ENCODE measurements at places on chromosomes 1 and 21.
A peak's percentile ranks its signal among the peaks of the same experiment; 100 is the strongest.

- no peaks in the 10 kb centered on the region for H3K27me3 ChIP-seq
- peaks cover 60% of the 10 kb centered on the region for H3K4me1 ChIP-seq
- no peak for DNase-seq
- H3K4me3 ChIP-seq: peak overlapping the region; percentile 81
- peaks cover 7% of the 10 kb centered on the region for H3K36me3 ChIP-seq
Measured at GRCh38 chr1:150973258-150973835, 1.3 kb downstream of the CERS2 start.

DNA sequence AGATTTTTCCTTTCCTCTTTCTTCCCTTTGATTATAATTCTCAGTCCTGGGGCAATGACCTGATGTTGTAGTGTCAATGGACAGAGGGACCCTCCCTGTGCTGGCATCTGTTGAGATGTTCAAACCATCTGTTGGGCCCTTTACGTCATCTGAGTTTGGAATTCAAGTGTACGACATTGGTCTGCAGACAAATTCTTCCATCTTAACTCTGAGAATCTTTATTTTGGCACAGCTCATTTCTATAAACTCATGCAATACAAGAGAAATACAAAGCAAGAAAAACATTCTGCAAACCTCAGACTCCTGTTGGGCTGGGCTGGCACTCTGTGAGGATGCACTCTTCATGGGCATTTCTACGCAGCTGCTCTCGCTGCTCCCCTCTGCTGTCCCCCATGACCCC, 54.2 kb downstream of the IFI44 start:
- H3K27me3 ChIP-seq: no peaks in the 10 kb centered on the region
- H3K36me3 ChIP-seq: no peaks in the 10 kb centered on the region
- no peak for DNase-seq
- H3K4me3 ChIP-seq: no peak overlapping the region

- H3K27ac ChIP-seq: no peak overlapping the region
- no peaks in the 10 kb centered on the region for H3K4me1 ChIP-seq
- DNase-seq: no peak
- no peak overlapping the region for H3K4me3 ChIP-seq
- no peaks in the 10 kb centered on the region for H3K36me3 ChIP-seq
Measured at GRCh38 chr1:221839782-221840395, 98.0 kb upstream of the DUSP10 start.

GRCh38 chr1:48196237-48196636, 26.3 kb upstream of the SLC5A9 start:
- DNase-seq: no peak
- no peaks in the 10 kb centered on the region for H3K36me3 ChIP-seq
- no peak overlapping the region for H3K4me3 ChIP-seq
- H3K27me3 ChIP-seq: 0 out of 2 replicates have a peak, but pooled peaks cover under 1% of the 10 kb centered on the region

- DNase-seq: no peak
- peak overlapping the region; percentile 93 for H3K27ac ChIP-seq
- no peaks in the 10 kb centered on the region for H3K27me3 ChIP-seq
- no peaks in the 10 kb centered on the region for H3K36me3 ChIP-seq
- peaks cover 26% of the 10 kb centered on the region for H3K4me1 ChIP-seq
Measured at GRCh38 chr1:109776206-109776835, 12.6 kb upstream of the EPS8L3 start.

DNA sequence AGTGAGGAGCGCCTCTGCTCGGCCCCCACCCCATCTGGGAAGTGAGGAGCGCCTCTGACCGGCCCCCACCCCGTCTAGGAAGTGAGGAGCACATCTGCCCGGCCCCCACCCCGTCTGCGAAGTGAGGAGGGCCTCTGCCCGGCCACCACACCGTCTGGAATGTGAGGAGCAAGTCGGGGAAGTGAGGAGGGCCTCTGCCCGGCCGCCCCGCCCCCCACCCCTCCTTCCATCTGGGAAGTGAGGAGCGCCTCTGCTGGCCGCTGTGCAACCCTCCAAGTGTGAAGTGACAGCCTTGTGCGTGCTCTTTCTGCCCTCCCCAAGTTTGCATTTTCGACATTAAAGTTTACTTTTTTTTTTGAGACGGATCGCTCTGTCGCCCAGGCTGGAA, 5.1 kb upstream of the ZZZ3 start:
- H3K36me3 ChIP-seq: no peaks in the 10 kb centered on the region
- no peak overlapping the region for H3K4me3 ChIP-seq
- no peaks in the 10 kb centered on the region for H3K27me3 ChIP-seq
- no peak overlapping the region for H3K27ac ChIP-seq

DNA sequence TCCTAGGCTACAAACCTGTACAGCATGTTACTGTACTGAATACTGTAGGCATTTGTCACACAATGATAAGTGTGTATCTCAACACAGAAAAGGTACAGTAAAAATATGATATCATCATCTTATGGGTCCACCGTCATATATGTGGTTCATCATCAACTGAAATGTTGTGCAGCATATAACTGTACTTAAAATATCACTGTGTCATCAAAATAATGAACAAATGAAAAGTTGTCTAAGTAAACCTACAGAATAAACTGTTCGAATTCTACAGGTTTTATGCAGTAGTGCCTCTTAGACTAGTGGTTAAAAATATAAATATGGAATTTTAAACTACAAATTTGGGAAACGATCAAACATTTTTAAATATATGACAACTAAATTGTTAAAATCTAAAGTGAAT, 328.8 kb downstream of the KCTD3 start:
- H3K36me3 ChIP-seq: no peaks in the 10 kb centered on the region
- H3K4me1 ChIP-seq: no peaks in the 10 kb centered on the region
- no peaks in the 10 kb centered on the region for H3K27me3 ChIP-seq
- no peak for DNase-seq

GRCh38 chr1:246497331-246497915, 9.7 kb downstream of the SMYD3 start:
- no peaks in the 10 kb centered on the region for H3K27me3 ChIP-seq
- H3K36me3 ChIP-seq: no peaks in the 10 kb centered on the region
- no peak overlapping the region for H3K27ac ChIP-seq
- H3K4me3 ChIP-seq: no peak overlapping the region

- H3K27me3 ChIP-seq: peaks cover 11% of the 10 kb centered on the region
- no peak overlapping the region for H3K27ac ChIP-seq
- no peaks in the 10 kb centered on the region for H3K36me3 ChIP-seq
- no peak overlapping the region for H3K4me3 ChIP-seq
- DNase-seq: no peak
Measured at GRCh38 chr1:63115527-63115926, 206.8 kb upstream of the FOXD3 start.

- no peak overlapping the region for H3K4me3 ChIP-seq
- DNase-seq: no peak
- no peaks in the 10 kb centered on the region for H3K36me3 ChIP-seq
- no peaks in the 10 kb centered on the region for H3K27me3 ChIP-seq
Measured at GRCh38 chr1:92004129-92004528, 25.7 kb upstream of the EPHX4 start.

- H3K36me3 ChIP-seq: no peaks in the 10 kb centered on the region
- peak overlapping the region; percentile 55 for H3K27ac ChIP-seq
- DNase-seq: no peak
Measured at GRCh38 chr1:235859789-235860188, 6.9 kb downstream of the LYST start.

- H3K27ac ChIP-seq: no peak overlapping the region
- H3K27me3 ChIP-seq: no peaks in the 10 kb centered on the region
- DNase-seq: no peak
Measured at GRCh38 chr1:96641282-96641681, 80.3 kb upstream of the PTBP2 start.

GRCh38 chr1:114153261-114154145, at the start of gene SYT6:
TSS of gene SYT6 (minus strand) at chr1:114153869. CDS start at chr1:114153772, 97 bp downstream.
- no peak within 1 kb of the TSS for H3K4me3 ChIP-seq
- no peaks in the 10 kb centered on the region for H3K4me1 ChIP-seq
- no peak for DNase-seq
- H3K27me3 ChIP-seq: no peaks in the 10 kb centered on the region

- no peaks in the 10 kb centered on the region for H3K36me3 ChIP-seq
- peaks cover 5% of the 10 kb centered on the region for H3K27me3 ChIP-seq
- no peak overlapping the region for H3K27ac ChIP-seq
- no peak for DNase-seq
- no peaks in the 10 kb centered on the region for H3K4me1 ChIP-seq
Measured at GRCh38 chr1:175133673-175134435, 58.7 kb downstream of the KIAA0040 start.

DNA sequence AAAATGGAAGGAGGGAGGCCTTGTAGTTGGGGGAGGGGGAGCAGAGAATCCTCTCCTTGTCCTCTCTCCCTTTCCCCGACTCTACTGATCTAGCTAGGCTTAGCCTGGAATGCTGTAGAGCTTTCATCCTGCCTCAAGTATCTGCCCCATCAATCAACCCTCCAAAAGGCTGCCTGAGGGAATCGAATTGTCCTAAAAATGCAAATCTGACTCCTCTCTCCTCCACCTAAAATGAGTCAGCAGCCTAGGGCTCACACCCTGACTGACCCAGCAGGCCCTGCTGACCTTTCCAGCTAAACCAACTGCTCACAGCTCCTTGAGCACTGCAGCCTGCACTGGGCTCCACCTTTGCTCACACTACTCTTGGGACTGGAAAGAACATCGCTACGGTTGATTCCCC, 2.8 kb downstream of the HPDL start:
- no peak overlapping the region for H3K27ac ChIP-seq
- H3K27me3 ChIP-seq: no peaks in the 10 kb centered on the region
- no peak for DNase-seq
- H3K4me3 ChIP-seq: no peak overlapping the region
- H3K36me3 ChIP-seq: no peaks in the 10 kb centered on the region
- H3K4me1 ChIP-seq: peaks cover 19% of the 10 kb centered on the region

DNA sequence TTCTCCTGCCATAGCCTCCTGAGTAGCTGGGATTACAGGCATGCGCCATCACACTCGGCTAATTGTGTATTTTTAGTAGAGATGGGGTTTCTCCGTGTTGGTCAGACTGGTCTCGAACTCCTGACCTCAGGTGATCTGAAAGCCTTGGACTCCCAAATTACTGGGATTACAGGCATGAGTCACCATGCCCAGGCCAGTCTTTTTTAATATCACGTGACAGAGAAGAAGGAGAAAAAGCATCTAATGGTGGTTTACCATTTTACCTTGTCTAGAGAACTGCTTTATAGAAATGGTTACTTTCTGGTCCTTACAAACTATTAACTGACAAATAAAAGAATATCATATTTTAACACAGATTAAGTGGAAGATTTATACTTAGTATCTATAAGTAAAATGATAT, 168.0 kb downstream of the PTPRC start:
- no peaks in the 10 kb centered on the region for H3K4me1 ChIP-seq
- H3K4me3 ChIP-seq: no peak overlapping the region
- no peaks in the 10 kb centered on the region for H3K36me3 ChIP-seq
- DNase-seq: no peak
- H3K27ac ChIP-seq: no peak overlapping the region

GRCh38 chr1:213376862-213377372, 325.9 kb downstream of the RPS6KC1 start:
- H3K27ac ChIP-seq: no peak overlapping the region
- H3K4me3 ChIP-seq: no peak overlapping the region
- no peak for DNase-seq
- H3K36me3 ChIP-seq: no peaks in the 10 kb centered on the region
- no peaks in the 10 kb centered on the region for H3K4me1 ChIP-seq
- H3K27me3 ChIP-seq: no peaks in the 10 kb centered on the region

All from Panc1 (cell line).